Thyroid gland (tissue), 4 donors: ENCODE measurements at places on chromosomes 12 and 14. TPM values are rescaled to one million over a fixed set of nuclear protein-coding genes. Genes with fewer than 3 reads are reported as not detected.
A peak's percentile ranks its signal among the peaks of the same experiment; 100 is the strongest.

DNA sequence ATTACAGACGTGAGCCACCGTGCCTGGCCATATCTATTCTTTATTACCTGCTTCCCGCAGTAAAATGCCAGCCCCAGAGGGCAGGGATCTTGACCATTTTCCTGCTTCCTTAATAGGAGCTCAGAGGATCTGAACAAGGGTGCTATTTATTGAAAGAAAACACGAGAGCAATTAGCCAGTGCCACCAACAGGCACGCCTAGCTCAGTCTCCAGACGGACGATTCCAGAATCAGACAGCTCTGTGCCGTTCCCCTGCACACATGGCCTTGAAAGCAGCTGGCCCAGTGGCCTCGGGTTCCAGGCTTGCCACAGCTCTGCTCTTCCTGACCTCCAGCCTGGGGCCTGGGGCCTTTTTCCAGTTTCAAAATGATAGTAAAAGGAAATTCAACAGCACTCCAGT is 135.2 kb upstream of the RFLNA start:
- H3K27ac ChIP-seq: no peak overlapping the region
- no peaks in the 10 kb centered on the region for H3K36me3 ChIP-seq
- no peaks in the 10 kb centered on the region for H3K27me3 ChIP-seq
- H3K4me3 ChIP-seq: no peak overlapping the region

DNA sequence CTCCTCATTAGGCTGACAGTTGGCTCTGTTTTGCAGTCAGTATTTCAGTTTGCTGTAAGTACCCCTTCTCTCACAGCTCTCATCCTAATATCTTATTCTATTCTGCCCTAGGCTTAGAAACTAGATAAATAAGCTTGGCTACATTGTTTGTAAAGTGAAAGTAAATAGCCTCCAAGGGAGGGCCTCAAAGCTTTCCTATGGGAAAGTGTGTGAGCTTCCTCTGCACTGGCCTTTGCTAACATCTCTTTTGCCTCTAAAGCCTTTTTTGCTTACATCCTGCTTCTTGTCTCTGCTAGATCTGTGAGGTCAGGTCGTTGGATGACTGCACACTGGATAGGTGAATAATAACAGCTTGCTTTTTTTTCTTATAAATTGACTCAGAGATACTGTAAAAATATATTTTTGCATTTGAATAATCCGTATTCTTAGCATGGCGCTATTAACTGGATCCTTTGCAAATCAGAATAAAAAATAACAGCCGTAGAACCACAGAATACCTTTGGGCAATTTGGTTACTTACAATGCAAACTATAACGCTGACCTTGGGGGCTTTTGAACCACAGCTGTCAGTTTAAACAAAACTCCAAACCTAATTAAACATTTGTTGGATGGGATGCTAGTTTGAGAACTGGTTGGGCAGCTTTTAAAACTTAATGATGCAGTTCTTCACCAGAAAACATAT is 55.1 kb downstream of the TTC6 start:
- no peaks in the 10 kb centered on the region for H3K4me1 ChIP-seq
- no peak overlapping the region for H3K27ac ChIP-seq
- H3K27me3 ChIP-seq: no peaks in the 10 kb centered on the region
- H3K4me3 ChIP-seq: no peak overlapping the region

GRCh38 chr12:87116780-87117179 is 860.6 kb upstream of the MGAT4C start:
- no peaks in the 10 kb centered on the region for H3K4me1 ChIP-seq
- H3K4me3 ChIP-seq: no peak overlapping the region
- H3K27me3 ChIP-seq: no peaks in the 10 kb centered on the region
- no peaks in the 10 kb centered on the region for H3K36me3 ChIP-seq

The KRT83 gene
- not detected for total RNA-seq

DNA sequence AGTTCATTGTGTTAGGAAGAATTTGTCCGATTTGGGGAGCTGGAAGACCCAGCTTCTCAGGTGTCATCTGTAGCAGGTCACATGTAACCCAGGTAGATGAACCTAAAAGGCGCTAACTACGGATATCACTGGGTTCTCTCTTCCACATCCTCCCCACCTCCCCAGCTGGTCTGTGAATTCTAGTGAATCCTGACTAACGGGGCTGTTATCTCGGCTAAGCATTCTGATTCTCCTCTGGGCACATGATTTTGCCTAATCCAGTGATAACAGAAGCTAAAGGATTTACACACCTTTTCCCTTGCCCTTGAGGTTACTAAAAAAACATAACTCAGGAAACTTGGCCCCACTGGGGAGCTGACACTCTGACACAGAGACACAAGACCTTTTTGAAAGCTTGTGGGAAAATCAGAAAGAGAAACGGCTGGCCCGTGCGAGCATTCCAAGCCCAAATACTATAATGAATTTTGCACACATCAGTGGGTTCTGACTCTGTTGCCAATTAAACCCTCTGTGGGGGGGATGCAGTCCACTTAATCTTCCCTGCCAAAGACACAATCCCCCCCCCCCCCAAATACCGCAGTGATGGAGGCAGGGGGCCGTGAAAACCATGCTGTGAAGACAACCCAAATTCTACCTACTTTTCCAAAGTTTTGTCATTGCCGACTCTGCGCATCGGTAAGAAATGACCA is 81.0 kb upstream of the FZD10 start:
- DNase-seq: no peak
- H3K4me1 ChIP-seq: no peaks in the 10 kb centered on the region
- no peaks in the 10 kb centered on the region for H3K27me3 ChIP-seq
- H3K36me3 ChIP-seq: no peaks in the 10 kb centered on the region

GRCh38 chr14:92513966-92514843 is 624 bp downstream of the RIN3 start:
- H3K4me1 ChIP-seq: no peaks in the 10 kb centered on the region
- DNase-seq: no peak
- H3K4me3 ChIP-seq: peak overlapping the region; percentile 31
- peak overlapping the region; percentile 79 for H3K27ac ChIP-seq

- H3K27ac ChIP-seq: no peak overlapping the region
- H3K4me3 ChIP-seq: no peak overlapping the region
- H3K4me1 ChIP-seq: peaks cover 4% of the 10 kb centered on the region
- no peaks in the 10 kb centered on the region for H3K36me3 ChIP-seq
- no peaks in the 10 kb centered on the region for H3K27me3 ChIP-seq
- no peak for DNase-seq
These were observed 22.4 kb upstream of the GPR33 start for GRCh38 chr14:31510222-31510621.

DNA sequence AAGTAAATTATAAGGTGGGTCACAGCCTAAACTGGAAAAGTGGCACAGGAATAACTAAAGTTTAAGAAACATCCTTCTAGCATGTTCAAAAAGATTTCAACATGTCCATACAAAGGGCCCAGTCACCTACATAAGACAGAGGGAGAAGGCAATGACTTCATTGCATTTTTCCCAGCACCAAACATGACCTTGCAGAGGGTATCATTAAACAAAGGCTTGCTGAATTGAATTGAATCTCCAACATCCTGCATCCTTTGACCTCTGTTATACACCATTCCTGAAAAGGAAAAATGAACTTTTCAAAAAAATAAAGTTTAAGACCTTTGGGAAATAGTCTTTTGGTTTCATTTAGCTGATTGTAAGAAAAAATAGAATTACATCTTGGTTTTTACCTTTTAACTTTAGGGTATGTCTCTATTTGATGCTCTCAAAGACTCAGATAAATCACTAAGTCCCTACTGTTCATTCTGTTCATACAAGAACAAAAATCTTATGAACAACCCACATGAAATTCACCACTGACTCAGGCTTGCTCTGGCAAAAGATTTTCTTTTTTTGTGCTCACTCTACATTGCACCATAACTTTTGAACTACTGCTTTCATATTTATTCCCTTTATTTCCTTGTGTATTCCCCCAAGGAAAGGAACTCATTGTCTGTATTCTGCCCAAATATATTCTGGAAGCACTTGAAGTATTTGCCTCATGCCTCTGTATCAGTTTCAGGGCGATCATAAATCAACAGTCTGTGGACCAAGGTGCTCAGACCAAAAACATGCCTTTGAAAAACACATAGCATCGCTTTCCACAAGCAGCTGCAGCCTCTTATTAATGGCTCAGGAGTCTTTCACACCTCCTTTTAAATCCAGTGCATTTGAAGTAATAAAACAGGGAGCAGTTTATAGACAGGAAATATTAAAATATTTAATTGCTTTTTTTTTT is 121.7 kb downstream of the DUSP6 start:
- no peak overlapping the region for H3K27ac ChIP-seq
- no peaks in the 10 kb centered on the region for H3K36me3 ChIP-seq
- H3K27me3 ChIP-seq: no peaks in the 10 kb centered on the region
- H3K4me1 ChIP-seq: peaks cover 22% of the 10 kb centered on the region
- DNase-seq: no peak

The SLC17A8 gene
- total RNA-seq: not detected

- DNase-seq: no peak
- no peaks in the 10 kb centered on the region for H3K36me3 ChIP-seq
- no peaks in the 10 kb centered on the region for H3K4me1 ChIP-seq
- no peak overlapping the region for H3K27ac ChIP-seq
These were observed 78.3 kb upstream of the ANO4 start for GRCh38 chr12:100715976-100716944.

The HRK gene
- 0.83 TPM for total RNA-seq

The PLEKHD1 gene
- 7.6 TPM for total RNA-seq

The PAPLN gene
- total RNA-seq: 41.4 TPM

- DNase-seq: no peak
- H3K27me3 ChIP-seq: no peaks in the 10 kb centered on the region
- H3K27ac ChIP-seq: no peak overlapping the region
- H3K4me1 ChIP-seq: no peaks in the 10 kb centered on the region
- no peak overlapping the region for H3K4me3 ChIP-seq
- H3K36me3 ChIP-seq: no peaks in the 10 kb centered on the region
These were observed 35.1 kb upstream of the GRIP1 start for GRCh38 chr12:66713984-66714383.

DNA sequence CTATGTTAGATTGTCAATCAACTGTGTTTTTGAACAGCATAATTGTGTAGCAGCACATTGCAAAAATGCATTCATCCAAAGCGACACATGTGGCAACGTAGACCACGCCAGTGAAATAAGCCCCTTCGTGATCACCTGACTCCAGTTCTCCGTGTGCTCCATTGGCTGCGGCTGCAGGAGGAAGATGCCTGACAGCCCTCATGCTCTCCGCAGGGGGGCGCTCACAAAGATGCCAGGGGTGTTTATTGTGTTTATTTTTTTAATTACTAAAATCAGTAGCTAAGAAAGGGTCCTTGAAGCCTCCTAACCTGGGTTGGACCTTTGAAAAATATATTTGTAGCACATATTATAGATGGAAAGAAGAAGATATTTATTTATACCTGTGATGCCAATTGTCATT is 116.3 kb downstream of the SLC15A4 start:
- no peaks in the 10 kb centered on the region for H3K27me3 ChIP-seq
- H3K27ac ChIP-seq: no peak overlapping the region
- no peak overlapping the region for H3K4me3 ChIP-seq
- H3K4me1 ChIP-seq: no peaks in the 10 kb centered on the region
- H3K36me3 ChIP-seq: no peaks in the 10 kb centered on the region
- no peak for DNase-seq

DNA sequence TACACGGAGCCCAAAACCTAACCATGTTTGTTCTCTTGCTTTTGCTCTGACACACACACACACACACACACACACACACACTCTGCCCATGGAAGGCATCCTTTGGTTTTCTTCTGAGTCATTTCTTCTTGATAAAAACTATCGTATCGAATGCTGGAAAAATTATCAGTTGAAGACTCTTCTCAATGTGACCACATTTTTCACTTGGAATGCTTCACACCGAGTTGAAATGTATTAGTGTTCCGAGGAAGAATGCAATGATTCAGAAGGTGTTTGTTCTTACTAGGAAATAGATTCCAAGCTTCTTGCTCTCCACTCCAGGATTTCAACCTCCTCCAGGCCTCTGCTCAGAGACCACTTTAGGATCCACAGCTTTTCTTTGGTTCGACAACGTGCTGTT is 226.3 kb downstream of the MON2 start:
- peaks cover 15% of the 10 kb centered on the region for H3K4me1 ChIP-seq
- DNase-seq: no peak
- no peaks in the 10 kb centered on the region for H3K27me3 ChIP-seq

GRCh38 chr14:35866595-35867279 is 40.6 kb downstream of the BRMS1L start:
- no peaks in the 10 kb centered on the region for H3K27me3 ChIP-seq
- no peak overlapping the region for H3K4me3 ChIP-seq
- peaks cover 15% of the 10 kb centered on the region for H3K36me3 ChIP-seq
- H3K4me1 ChIP-seq: no peaks in the 10 kb centered on the region
- DNase-seq: no peak

The DICER1 gene
- total RNA-seq: 90.2 TPM

DNA sequence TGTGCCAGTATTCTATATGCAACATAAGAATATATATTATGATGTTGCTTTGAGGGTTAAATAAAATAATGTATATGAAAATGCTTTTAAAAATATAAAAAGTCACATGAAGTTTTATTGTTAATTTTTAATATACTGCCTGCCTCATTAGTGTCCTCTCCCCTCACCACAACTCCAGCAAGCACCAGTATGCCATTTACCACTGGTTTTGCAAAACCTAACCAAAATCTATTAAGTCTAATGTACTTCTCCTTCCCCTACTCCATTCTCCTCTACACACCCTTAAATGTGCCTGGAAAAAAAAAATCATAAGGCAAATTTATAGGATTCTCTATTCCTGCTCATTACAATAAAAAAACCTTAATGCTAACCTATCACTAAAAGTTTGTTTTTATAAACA is 24.0 kb upstream of the GNG2 start:
- H3K27ac ChIP-seq: no peak overlapping the region
- DNase-seq: no peak
- no peaks in the 10 kb centered on the region for H3K27me3 ChIP-seq
- no peak overlapping the region for H3K4me3 ChIP-seq
- H3K4me1 ChIP-seq: no peaks in the 10 kb centered on the region
- no peaks in the 10 kb centered on the region for H3K36me3 ChIP-seq

- DNase-seq: no peak
- H3K27ac ChIP-seq: no peak overlapping the region
- peaks cover 5% of the 10 kb centered on the region for H3K36me3 ChIP-seq
- no peaks in the 10 kb centered on the region for H3K27me3 ChIP-seq
These were observed 18.7 kb downstream of the PLEKHG3 start for GRCh38 chr14:64722842-64723447.

DNA sequence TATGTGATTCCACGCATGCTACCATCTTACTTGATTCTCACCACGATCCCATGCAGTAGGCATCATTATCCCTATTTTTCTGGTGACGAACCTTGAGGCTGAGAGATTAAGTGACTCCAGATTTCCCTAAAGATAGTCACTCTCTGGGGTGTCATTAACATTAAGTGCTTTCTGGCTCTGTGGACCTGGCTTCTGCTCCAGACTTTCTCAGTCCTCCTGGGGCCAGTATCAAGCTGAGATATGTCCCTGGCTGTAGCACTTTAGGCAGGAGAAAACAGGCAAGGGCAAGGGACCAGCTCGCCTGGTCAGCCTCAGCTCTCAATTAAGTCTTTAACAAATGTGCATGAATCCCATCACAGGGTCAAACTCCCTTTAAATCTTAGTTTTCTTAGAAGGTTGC is 38.3 kb upstream of the PRB2 start:
- no peaks in the 10 kb centered on the region for H3K36me3 ChIP-seq
- no peak for DNase-seq
- H3K4me1 ChIP-seq: no peaks in the 10 kb centered on the region
- no peak overlapping the region for H3K27ac ChIP-seq
